ENCODE measurements at places on chromosomes 4 and X.

- no peak for DNase-seq
Measured at GRCh38 chrX:41604766-41605543, 83.8 kb upstream of the GPR34 start.

- DNase-seq, result no peak
Measured at GRCh38 chr4:8048856-8049676, 109.4 kb upstream of the AFAP1 start.

DNA sequence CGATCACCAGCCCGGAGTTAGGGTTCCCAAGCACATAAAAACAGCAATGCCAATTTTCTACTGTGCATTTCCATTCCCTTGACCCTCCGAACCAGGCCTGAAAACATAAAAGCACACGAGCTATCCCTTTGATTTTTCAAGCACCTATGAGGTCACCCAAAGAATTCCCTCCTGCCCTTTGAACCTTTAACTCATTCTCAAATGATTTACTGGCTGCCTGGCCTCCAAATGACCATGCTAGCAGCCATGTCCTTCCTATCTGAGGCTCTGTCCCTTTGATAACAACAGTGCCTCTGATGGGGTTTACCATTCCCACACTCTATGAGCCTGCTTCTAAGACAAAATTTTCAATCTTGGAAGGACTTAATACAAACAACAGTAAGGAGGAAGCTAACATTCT lies 15.2 kb downstream of the SHROOM4 start:
- no peak for DNase-seq

- peak; percentile 57 for DNase-seq
Measured at GRCh38 chr4:78768452-78769180, 7.5 kb upstream of the BMP2K start.

DNA sequence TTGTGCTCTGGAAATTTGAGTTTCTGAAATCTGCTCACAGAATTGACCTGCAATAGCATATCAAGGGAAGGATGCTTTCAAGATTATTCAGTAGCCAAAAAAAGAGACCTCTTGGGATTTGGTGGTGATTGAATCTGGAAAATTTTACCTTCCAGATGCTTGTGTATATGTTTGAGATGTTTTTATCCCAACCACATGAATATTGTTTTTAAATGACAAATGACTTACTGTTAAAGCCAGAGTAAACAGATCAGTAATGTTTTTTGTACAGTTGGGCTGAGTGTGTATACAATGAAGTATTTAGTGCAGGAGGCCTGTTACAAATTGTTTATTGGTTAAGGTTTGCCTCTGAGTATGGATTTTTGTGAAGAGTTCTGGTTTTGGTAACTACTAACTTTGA lies 126.5 kb downstream of the CBR4 start:
- no peak for DNase-seq

- no peak for DNase-seq
Measured at GRCh38 chr4:139915037-139915436, 238.9 kb downstream of the MAML3 start.

DNA sequence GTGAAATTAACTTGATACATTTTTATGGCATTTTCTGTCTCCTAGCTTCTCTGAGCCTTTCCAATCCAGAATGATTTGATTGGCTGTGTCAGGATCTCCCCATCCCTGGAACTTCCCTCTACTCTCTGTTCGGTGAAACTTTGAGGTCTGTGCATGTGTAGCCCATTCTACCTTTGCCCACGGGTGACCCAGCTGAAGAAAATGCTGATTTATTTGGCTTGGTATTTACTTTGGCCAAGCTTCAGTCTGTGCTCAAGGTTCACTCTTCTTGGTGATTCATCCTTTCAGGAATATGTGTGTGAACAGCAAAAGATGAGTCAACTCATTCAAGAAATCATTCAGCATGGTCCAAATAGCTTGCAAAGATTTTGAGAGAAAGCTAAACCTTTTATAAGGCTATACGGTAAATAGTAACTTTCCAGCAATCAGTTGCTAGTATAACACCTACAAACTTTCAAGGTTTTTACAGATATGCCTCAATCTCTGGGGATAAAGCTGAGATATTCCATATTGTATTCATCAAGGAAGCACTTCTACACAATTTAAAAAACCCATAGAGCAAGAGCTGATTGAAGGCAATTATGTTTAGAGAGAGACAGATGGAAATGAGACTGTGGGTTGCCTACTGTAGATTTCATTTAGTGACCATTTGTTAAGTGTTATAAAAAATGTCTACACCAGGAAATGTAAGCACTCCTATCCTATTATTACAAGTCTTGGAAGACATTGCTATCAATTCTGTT lies 233.9 kb upstream of the CXXC4 start:
- DNase-seq, result no peak

DNA sequence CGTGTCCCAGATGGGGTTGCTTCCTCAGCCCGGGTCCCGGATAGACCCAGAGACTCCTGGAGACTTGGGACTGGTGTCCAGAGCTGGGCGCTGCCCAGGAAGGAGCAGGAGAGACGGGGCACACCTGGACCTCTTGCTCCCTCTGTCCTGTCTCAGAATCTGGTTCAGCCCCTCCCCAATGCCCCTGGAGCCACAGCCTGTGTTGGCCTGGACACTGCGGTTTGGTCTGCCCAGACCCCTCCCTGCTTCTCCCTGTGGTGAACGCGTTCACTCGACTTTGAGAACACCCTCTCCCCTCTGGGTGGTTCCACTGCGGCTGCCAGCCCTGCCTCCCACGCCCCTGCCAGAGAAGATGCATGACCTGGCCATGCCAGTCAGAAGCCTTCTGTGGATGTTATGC lies 111.1 kb downstream of the HMX1 start:
- no peak for DNase-seq

DNA sequence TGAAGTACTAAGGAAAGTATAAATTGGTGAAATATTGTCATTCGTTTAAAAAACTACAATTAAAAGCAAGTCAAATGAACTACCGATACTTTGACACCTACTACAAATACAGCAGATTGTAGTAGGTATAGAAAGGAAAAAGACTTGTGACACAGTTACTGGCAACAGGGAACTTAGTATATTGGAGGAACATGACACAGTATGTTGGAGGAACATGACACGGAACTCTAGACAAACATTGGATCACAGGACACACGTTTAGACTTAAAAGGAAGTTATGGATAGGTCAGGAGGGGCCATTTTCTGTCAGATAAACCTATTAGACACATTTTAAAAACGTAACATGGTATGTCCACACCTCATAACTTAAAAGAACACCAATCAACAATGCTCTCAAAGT lies 132.5 kb downstream of the APBB2 start:
- DNase-seq, result no peak

- DNase-seq, result no peak
Measured at GRCh38 chrX:129755779-129756650, 17.2 kb downstream of the XPNPEP2 start.

DNA sequence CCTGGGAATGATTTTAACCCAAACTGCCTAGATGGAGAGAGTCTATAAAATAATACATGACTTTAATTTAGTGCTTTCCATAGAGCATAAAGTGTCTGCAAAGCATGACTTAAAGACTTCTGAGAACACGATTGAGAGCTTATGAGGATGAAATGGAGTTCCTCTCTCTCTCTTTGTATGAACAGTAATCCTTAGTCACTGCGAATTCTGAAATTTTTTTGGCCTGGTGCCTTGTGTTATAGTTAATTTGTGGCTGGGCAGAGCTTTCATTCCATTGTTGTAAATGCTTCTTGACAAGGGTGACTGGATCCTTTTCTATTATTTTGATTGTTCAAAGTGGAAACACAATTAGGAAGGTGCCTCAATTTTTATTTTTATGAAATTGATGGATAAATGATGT lies 179.5 kb downstream of the CEP135 start:
- DNase-seq, result peak; percentile 89

GRCh38 chr4:47287735-47288134 lies 175.8 kb downstream of the COMMD8 start:
- no peak for DNase-seq

- no peak for DNase-seq
Measured at GRCh38 chrX:47611926-47612325, 7.7 kb downstream of the SYN1 start.

DNA sequence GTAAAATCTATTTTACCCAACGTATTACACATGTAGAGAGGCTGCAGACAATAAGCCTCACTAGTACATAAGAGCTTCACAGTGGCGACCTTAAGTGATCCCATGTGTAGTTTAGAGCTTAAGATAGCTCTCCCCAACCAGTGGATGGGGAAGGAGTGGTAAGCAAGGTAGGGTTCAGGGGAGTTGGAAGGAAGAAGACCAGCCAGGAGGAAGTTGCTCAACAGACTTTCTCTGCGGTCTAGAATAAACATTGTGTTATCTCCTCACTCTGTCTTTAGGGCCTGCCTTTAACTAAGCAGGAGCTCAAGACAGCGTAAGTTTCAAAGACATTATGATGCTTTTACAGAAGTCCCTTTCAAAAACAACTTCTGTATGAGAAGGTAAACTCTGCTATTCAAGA lies 16.8 kb downstream of the MEPE start:
- DNase-seq, result no peak

GRCh38 chrX:125291124-125291523 lies 28.5 kb upstream of the TEX13C start:
- DNase-seq, result no peak

- DNase-seq, result no peak
Measured at GRCh38 chrX:51334276-51334675, 1.7 kb downstream of the NUDT10 start.

- DNase-seq, result peak; percentile 15
Measured at GRCh38 chrX:80578517-80579105, 158.4 kb downstream of the TENT5D start.

DNA sequence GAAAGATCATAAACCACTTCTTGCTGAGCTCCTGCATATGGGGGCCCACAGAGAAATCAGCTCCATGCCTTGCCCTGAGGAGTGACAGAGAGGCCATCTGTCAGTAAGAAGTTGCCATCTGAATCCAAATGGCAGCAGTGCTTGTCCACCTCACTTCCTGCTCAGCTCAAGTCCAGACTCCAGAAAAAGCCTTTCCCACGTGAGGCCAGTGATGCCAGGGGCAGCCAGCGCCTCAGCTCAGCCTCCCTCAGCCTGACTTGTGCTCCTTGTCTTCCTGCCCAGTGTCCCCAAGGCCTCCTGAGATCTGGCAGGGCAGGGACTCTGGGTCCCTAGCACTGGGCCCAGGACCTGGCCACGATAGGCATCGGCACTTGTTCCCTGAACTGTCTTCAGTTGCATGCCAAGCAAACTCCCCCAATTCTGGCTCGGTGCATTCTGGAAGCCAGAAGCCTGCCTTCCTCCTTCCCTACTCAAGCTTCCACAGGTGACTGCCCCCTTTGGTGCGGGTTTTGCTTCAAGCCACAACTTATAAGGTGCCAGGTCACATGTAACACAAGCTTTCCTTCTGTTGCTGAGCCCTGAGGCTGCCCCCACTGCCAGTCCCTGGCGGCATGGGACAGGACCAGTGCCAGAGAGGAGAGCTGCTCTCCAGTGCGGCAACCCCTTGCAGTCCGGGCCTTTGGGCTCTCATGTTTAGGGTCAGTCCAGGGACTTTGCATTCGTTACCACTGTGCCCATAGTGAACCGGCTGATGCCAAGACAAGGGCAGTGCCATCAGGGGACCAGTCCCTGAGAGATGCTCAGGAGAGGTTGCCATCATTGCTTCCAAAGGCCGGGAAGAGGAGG lies 2.2 kb downstream of the ZNF185 start:
- no peak for DNase-seq

GRCh38 chrX:137847376-137847775 lies 281.4 kb downstream of the ZIC3 start:
- no peak for DNase-seq

DNA sequence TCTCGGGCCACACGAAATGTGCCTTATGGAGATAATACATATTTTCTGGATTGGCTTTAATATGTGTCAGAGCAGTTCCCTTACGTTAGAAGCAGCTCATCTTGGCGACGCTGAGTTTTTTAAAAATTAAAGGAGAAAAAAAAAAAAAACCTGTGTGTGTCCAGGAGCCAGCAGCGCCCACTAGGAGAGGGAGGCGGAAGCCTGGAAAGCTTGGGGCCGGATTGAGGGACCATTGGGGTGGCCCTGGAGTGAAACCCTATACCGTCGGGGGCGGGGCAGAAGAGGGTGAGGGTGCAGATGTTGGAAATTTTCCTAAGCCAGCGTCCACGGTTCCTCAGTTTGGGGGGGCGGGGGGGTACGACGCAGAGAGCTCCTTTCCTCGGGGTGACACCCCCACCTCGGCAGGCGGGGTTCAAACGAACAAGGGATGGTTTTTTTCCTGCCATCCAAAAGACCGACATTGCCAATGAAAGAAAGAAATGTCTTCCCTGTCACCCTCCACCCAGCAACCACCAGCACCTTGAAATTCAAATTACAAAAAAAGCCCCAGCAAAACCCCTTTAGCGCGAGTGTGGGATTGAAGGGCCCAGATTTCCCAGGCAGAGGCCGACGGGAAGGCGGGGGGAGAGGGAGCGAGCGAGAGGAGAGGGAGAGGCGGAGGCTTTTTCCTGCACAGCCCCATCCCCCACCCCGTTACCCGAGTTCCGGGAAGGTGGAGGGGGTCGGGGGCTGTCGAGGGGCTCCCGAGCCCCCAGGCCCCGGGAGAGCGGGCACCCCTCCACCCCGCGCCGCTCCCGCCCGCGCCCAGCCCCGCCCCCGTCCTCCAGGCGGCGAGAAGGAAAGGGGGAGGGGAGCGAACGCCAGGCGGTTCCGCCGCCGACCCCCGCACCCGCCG lies 859 bp downstream of the SMARCA1 start:
- DNase-seq, result no peak

DNA sequence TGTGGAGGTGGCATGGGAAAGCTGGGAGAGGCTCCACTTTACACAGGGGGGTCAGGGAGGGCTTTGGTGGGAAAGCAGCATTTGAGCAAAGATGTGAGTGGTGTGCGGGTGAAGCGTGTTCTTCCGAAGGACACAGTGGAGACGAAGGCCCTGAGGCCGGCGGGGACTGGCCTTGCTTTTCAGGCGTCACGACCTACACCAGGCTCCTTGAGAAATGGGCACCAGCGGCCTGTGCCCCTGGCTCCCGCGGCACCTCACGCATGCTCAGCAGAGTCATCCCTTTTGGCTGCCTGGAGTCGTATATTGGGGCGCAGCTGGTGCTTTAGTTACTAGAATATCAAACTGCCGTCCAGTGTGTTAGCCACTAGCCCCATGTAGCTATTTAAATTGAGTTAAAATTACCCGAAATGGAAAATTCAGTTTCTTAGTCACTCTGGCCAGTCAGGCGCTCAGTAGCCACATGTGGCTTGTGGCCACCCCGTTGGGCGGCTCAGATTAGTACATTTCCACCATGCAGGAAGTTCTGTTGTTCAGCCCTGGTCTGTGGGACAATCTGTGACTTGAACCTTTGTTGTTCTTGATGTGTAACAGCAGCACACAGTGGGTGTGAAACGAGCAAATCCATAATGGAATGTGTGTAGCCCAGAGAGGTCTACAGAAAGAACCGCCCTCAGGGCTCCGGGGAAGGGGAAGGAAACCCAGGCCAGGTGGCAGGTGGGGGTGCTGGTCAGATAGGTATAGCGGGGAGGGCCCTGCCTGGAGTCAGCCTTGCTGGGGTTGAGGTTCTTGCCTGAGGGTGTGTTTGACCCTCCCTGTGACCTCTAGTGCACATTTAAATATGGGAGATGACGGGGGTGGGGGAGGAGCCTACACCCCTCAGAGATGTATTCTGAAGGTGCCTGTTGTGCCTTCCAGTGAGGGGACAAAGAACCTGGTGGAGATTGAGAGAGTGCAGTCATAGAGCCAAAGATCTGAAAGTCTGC lies 30.4 kb downstream of the TBC1D14 start:
- DNase-seq, result no peak

- DNase-seq, result no peak
Measured at GRCh38 chrX:18698737-18699650, 8.5 kb upstream of the PPEF1 start.

- DNase-seq, result no peak
Measured at GRCh38 chr4:17491196-17491595, 20.7 kb downstream of the QDPR start.

GRCh38 chr4:86482306-86483172 lies 111.6 kb upstream of the PTPN13 start:
- no peak for DNase-seq

- peak; percentile 72 for DNase-seq
Measured at GRCh38 chr4:86043755-86044592, 315.9 kb downstream of the MAPK10 start.

Data from kidney capillary endothelial cell (primary cell).